ENCODE measurements at places on chromosomes 2 and 18.

DNA sequence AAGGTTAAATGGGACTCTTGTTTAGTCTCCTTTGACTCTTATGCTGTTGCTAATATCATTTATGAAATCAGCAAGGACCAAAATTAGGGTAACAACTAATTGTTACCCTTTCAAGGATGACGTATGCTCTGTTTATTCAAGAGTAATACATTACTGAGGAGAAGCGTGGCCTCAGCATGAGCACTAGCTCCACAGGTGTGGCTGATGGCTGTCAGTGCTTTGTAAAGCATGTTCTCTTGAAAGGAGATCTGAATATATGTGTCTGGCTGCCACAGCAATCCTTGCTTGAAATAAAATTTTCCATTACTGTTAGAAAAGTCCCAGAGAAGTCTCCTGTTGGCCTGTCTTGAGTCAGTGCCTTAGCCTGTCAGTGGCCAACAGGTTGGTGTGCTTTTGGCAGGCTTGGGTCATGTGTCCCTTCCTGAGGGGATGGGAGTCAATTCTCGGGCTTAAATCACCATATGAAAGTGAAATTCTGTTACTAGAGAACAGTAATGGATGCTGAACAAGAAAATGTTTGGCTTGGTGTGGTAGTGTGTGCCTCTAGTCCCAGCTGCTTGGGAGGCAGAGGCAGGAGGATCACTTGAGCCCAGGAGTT, 32.7 kb downstream of the ABI2 start:
- no peak for DNase-seq

DNA sequence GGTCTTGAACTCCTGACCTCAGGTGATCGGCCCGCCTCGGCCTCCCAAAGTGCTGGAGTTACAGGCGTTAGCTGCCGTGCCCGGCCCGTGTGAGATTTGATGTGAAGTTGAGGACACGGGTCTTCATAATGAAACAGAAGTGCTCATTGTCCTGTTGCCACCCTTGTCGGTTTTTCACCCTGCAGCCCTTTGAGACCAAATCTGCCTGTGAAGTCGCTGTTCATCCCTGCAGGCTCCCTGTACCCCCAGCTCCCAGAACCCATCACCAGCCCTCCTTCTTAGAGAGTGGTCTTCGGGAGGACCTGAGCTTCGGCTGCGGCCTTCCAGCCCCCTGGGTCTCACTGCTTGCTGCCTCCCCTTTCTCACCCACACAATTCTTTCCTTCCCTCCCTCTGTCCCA, 325.2 kb downstream of the GBX2 start:
- no peak for DNase-seq

GRCh38 chr2:57698935-57699449, 347.6 kb upstream of the VRK2 start:
- DNase-seq, result no peak

DNA sequence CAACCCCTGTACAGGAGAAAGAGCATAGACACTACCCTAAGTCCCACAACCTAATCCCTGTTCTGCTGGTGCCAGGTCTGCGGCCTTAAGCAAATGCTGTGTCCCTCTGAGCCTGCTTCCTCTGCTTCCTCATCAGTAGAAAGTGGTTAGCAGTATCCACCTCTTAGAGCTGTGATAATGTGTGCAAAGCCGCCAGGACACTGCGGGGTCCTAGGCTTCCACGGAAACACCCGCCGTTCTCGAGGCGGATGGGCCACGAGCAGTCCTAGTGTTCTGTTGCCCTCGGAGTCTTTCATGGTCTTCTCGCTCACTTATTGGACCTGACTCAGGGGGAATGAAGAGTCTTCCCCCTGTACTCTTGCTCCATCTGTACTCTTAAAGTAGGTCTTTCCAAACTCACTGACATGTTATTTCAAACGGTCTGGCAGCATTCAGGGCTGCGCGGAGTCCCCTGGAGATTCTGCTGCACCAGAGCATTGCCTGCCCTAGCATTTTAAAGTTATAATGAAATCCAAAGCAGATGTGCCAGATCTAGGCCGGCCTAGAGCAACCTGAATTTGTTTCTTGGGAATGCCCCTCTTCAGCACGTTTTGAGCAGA, 107.2 kb upstream of the ZNF236 start:
- no peak for DNase-seq

GRCh38 chr2:132503701-132504100, 87.1 kb downstream of the GPR39 start:
- DNase-seq, result no peak

DNA sequence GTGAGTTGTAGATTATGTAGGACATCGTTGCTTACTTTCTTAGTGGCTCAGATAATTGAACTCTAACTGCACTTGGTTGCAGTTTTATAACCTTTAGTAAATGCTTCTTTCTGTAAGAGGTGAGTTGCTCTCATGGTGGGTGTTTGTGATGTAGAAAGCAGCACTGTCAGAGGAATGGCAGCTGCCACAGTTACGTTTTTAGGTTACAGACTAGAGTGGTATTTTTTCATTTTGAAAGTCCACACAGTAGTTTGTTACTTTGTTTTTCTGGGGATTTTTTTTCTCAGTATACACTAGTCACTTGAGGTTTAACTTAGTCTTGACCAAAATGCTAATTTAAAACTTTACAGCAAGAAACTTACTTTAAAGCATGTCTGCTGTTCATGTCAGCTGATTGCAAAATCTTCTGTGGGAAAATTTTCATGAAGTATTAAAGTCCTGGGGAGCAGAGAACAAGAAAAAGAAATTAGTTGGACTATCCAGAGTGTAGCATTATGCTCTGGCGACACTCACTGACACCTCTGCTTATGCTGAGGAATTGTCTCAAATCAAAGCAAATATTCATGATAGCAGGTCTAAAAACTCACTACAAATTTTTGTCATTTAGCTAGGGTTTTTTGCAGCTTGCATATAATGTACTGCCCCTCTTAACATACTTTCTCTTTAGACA, 14.8 kb downstream of the AFTPH start:
- no peak for DNase-seq

DNA sequence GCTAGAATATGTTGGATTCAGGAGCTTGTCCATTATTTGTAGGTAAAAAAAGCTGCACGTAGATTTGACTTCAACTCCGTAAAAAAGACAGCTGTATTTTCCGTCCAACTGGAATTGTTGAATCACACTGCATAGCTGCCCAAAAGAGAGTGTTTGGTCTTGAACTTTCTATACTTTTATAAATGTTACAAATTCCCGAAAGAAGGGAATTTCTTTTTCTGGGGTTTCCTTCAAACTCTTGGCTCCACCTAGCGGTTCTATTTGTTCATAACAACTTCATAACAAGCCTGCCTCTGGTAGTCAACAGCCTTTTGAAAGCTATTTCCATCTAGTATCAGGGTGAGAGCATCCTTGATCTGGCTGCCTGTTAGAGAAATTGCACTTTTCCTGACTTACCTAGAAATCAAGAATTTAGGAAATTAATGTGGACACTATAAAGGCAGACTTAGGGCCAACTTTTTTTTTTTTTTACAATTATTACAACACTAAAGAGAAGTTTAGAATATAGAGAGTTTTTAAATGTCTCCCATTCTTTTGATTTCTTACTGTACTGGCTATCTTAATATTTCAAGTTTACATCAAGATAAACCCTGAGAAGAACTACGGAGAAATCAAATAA, 48.1 kb downstream of the TMEM185B start:
- no peak for DNase-seq

DNA sequence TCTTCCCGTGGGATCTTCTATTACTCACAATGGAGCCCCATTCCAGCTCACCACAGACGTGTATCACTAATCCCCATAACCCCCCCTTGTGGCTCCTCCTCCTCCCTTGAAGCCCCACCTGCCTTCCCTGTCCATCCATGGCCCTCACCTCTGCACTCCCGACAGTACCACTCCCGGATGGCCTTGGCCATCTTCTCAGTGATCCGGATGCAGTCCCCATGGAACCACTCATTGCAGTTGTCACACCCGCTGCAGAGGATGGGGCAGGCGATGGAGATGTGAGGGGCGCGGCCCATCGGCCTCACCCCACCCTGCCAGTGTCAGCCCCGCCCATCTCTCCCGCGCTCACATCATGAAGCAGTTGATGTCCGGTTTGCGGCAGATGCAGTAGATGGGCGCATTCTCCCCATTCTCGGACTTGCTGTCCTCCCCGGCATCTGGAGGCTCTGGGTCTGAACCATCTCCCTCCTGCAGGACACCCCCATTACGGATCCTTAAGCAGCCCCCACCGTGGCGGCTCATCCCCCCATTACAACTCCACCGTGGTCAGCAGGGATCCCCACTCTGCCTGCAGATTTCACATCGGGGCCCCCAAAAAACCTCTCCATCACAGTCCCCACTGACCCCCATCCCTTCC, 983 bp downstream of the CXXC1 start:
- DNase-seq, result no peak

DNA sequence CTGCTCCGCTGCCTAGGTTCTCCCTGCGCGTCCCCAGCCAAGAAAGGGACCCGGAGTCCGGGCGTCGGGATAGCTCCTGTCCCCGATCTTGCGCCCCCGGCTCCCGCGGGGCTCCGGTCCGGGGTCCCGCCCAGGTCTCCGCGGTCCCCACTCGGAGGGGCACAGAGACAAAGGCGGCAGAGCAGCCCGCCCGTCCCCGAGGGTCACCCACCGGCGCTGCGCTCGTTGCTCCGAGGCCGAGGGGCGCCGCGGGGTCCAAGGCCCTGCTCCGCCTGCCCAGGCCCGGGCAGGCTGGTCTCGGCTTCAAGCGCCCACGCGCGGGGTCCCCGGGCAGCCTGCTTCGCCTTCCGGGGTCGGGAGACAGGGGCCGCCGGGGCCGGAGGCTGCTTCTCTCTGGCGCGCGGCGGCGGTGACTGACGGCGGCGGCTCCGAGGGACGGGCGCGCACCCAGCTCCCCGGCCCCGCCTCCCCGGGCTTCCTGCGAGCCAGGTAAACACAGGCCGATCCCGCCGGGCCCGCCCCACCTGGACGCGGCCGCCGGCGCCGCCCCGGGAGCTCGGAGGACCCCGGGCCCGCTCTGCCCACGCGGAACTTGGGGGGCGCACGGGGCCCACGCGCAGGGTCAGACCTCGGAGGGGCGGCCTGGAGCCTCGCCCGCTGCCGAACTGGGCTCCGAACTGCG, at the start of gene MBP:
TSS of gene MBP (minus strand) at position 415 of the 682 bp plus-strand sequence. CDS start 27,522 bp downstream, outside the sequence.
- DNase-seq, result peak; percentile 65

DNA sequence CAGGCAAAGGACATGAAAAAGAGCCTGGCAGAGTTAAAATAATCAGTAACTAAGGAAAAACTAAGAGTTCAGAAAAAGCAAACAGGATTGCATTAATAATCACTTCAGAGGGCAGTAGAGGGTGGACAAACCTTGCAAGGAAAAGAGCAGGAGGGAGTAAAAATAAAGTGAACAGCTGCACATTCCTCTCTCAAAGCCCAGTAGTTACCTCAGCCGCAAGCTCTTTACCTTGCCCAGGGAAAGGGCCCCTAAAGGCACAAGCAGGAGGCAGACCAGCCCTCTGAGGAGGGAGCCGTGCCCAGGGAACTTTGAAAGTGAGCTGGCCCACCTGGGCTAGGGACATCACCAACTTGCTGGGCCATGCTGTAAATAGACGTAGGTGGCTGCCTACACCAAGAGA, 196.9 kb downstream of the C1D start:
- DNase-seq, result no peak

DNA sequence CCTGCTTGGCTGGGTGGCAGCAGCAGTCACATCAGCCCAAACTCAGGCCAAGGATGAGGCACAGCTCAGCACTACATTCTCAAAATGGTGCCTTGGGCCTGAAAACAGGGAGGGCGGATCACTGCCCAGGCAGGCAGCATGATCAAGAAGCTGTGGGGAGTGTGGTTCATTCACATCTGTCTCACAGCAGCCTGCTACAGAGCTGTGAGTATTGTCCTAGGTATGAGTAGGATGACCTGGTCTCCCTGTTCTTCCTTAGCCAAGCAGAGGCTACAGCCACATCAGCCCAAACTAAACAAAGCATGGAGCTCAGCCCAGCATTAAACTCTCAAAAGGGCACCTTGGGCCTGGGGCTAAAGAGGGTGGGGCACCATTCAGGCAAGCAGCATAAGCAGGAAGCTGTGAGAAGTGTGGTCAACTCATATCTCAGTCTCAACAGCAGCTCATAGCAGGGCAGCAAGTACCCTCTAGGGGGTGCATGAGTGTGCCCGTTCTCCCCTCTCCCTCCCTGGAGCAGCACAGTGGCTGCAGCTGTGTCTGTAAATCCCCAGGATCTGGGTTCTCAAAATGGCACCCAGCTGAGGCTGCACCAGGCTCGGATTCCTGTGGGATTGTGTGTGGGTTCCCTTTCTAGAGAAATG, 139.6 kb downstream of the TRABD2A start:
- peak; percentile 8 for DNase-seq

DNA sequence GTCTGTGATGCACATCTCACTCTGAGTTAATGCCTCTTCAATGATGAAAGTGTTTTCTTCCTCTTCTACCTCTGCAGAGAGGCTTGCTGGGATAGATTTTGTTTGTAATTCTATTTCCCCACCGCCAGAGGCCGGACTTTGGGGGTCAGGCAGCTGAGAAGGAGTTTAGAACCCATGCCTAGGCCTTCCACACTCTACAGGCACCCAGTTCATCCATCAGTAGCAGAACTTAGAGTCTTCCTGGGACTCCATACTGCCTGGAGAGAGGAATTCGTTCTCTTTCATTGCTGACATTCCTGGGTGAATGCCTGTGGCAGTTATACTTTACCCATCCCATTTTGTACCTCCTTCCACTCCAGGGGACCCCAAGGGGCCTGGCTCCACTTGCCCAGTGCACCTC, 9.1 kb downstream of the TPRKB start:
- no peak for DNase-seq

DNA sequence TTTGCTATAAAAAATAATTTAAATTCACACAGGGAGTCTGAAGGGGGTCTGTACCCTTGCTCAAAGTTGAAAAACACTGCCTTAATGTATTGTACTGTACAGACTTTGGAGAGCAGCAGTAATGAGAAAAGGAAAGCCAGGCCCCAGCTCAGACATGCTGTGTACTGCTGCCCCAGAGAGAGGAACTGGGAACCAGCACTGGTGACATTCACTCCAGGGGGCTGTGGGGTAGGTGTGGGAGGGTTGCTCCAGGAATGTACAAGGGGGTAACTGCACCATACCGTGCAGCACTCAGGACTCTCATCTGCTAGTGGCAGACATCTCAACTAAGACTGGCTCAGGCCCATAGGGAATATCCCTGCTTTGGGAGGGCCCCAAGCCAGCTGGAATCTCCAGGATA, 146.0 kb upstream of the RMP24 start:
- no peak for DNase-seq

DNA sequence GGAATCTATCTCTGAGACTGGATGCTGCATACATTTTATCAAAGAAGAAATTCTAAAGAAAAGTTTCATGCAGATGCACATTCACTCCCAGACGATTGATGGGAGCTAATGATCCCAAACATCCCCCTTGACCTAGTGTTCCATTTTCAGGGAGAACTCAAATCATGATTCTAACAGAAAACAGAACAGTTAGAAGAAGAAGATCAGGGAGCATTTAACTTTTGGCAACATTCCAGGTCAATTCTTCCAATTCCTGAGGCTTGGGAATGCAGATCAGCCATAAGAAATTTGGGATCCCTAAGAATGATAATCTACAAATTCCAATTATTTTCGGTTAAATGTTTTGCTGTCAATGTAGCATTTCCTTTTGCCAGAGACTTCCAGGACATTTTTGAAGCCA, 96.6 kb downstream of the CPO start:
- no peak for DNase-seq

DNA sequence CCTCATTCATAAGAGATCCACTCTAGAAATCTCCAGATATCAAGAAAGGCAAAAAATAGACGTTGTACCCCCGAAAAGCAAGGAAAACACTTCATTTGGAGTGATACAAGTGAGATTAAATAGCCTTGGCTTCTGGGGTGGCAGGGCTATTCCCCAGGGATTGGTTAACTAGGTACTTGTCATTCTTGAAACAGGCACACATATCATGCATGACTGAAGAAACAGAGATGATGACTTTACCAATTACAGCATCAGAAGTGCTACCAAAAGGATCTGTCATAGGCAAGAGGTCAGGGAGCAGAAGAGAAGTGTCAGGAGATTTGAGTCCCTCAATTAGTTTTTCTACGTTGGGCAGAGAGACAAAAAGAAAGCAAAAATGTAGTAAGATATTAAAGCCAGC, 45.2 kb upstream of the NFU1 start:
- no peak for DNase-seq
